ENCODE measurements at places on chromosomes 16 and 17.
A peak's percentile ranks its signal among the peaks of the same experiment; 100 is the strongest.

DNA sequence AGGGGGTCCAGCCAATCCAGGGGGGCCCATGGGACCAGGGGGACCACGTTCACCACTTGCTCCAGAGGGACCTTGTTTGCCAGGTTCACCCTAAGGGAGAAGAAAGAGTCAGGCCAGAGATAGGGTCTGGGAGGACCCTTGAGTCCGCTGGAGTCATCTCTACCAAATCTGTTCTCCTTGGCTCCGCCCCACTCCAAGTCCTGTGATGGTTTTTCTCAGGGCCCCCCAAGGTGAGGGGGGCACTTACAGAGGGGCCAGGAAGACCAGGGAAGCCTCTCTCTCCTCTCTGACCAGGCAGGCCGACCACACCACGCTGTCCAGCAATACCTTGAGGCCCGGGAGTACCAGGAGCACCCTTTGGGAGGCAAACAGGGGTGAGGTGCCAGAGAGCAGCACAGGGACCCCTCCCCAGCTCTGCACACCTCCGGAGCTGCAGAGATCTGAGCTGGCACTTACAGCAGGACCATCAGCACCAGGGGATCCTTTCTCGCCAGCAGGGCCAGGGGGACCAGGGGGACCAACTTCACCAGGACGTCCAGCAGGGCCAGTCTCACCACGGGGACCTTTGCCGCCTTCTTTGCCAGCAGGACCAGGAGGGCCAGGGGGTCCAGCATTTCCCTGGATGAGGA is 12.4 kb downstream of the COL1A1 start:
- no peak for DNase-seq

DNA sequence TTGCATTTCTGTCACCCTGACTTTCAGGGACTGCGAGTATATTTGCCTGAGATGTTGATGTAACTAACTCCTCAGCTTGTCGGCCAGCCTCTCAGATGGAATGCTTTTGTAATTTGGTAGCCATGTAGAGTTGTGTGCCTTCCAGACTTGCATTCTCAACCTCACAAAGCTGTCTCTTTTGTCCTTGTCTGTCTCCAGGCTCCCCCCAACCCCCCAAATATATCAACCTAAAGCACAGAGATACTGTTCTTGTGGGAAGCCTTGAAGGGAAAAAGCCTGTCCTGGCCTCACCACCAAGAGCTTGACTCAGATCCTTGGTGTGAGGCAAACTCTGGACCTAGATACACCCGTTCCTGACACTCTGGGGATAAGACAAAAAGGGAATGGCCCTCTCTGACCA is 18.4 kb downstream of the SAP30BP start:
- DNase-seq, result no peak

- DNase-seq, result peak; percentile 31
Observed at GRCh38 chr17:51045621-51046020, 75.0 kb downstream of the SPAG9 start.

- no peak for DNase-seq
Observed at GRCh38 chr16:82900559-82900958, 273.8 kb downstream of the CDH13 start.

GRCh38 chr16:66605177-66605978 is 874 bp downstream of the CMTM3 start:
- no peak for DNase-seq

- DNase-seq, result no peak
Observed at GRCh38 chr16:2150418-2151187, 2.2 kb downstream of the RAB26 start.

- no peak for DNase-seq
Observed at GRCh38 chr16:13291591-13292333, 390.4 kb downstream of the SHISA9 start.

- no peak for DNase-seq
Observed at GRCh38 chr17:81039096-81039495, 4.1 kb downstream of the BAIAP2 start.

All from Ammon's horn (tissue), 1 donor.